Stimulated activated CD8-positive, alpha-beta memory T cell treated with anti-CD3 and anti-CD28 coated beads, Interleukin-4, amount 100 ng/mL, for 4 hours (primary cell): ENCODE measurements at places on chromosomes 16 and 17.
A peak's percentile ranks its signal among the peaks of the same experiment; 100 is the strongest.

DNA sequence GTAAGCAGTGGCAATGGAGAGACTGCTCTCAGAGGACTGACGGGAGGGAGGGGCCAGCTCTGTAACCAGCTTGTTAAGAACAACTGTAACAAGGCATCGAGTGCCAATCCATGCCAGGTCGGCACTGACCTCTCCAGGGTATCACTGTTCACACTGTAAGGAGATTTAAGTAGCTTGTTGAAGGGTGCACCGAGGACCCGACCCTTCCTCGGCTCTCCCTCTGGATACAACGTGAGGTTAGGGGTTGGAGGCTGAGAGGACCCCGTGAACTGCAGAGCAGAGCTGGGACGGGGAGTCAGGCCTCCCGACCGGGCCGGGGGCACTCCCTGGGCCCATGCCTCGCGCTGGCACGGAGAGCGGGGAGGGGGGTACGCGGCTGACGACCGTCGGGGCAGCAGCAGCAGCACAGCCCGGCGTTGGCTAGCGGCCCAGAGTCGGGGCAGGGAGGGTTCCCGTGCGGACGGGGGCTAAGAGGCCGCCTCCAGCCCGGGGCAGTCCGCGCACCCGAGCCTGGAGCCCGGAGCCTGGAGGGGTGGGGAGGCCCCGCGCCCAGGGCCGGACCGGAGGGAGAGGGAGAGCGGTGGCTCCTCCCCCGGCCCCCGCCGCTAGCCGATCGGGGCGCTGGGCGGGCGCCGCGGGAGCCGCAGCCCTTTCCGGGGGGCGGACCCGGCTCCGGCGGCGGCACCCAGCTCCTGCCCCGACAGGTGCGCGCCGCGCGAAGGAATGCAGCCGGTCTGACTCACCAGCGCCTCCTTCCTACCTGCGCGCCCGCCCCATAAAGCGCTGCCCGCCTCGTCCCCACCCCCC is at the start of gene ITGB4:
ITGB4 (plus strand) TSS at position 804 of the 807 bp plus-strand sequence. CDS start 3,245 bp downstream, outside the sequence.
- peak; percentile 17 for DNase-seq

DNA sequence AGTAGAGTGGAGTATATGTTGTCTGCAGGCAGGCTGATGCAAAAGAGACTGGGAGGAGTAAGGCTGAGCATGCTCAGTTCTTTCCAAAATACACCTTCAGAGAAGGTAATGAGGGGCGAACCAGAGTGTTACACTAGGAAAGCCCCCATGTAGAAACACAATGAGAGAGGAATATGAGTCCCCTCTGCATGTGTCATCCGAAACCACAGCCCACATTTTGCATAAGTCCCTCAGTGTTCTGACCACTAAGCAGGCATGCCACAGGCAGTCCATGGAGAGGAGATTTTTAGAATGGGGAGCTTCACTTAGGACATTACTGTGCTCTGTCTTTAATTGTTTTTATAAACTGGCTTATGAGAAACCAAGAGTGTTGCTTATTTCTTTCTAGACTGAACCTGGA is 32.0 kb downstream of the SLC6A2 start:
- no peak for DNase-seq

- DNase-seq, result peak; percentile 99
Measured at GRCh38 chr17:44199553-44200477, at the start of gene ATXN7L3. Gene ATXN7L3 (minus strand): TSS chr17:44199884. CDS start chr17:44198070, 1,814 bp downstream.

DNA sequence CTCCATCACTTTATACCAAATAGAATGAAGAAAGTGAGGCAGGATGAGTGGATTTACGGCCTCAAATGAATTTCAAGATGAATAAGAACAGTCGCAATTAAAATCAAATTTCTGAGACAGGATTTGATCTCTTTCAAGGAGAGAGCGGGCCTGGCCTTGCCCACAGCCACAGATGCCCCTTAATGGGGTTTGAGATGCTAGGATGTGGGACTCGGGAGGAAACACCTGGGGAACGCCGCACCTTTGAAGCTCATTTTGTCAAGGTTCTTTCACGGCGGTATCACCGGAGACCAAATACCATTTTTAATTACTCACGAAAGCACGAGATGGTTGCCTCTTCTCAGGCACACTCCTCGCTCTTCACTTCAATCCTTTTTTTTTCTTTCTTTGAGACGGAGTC is 178.1 kb upstream of the SDK2 start:
- no peak for DNase-seq

GRCh38 chr17:43389046-43389947 is 9.5 kb upstream of the ARL4D start:
- DNase-seq, result peak; percentile 45

DNA sequence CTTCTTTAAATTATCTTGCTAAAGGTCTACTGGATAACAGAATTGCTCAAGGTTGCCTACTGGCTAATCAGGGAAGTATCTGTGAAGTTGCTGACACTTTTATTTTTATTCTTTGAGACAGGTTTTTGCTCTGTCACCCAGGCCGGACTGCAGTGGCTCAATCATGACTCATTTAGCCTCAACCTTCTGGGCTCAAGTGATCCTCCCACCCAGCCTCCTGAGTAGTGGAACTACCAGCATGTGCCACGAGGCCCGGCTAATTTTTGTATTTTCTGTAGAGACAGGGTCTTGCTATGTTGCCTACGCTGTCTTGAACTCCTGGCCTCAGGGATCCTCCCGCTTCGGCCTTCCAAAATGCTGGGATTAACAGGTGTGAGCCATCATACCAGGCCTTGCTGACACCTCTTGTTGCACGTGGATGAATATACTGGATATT is 43.1 kb downstream of the GLG1 start:
- peak; percentile 11 for DNase-seq

GRCh38 chr16:50737420-50737959 is 4.4 kb upstream of the CYLD start:
- DNase-seq, result no peak

DNA sequence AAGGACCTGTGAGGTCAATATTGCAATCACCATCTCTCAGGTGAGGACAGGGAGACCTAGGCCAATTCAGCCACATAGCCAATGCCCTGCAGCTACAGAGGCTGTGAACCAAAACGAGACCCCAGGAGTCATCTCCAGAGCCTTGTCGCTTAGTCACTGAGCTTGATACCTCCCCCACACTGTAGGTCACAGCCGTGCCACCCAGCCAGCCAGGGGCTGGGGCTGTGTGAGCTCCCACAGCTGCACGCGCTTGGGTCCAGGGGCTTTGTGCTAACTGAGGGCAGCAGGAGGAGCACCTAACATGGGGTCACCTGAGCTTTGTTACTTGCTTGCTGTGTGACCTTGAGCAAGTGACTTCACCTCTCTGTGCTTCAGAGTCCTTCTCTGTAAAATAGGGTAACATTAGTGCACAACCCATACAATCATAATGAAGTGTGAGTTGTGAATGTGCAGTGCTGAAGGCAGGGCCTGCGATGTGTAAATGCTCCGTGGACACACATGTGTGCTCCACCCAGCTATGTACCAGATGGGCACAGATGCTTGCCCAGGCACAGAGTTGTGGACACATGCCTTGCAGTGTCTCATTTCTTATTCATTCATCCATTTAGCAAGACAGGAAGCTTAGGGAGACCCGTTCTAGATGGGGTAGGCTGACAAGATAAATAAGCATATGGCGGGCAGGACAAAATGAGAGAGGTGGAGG is 25.9 kb downstream of the SBK1 start:
- DNase-seq, result no peak

DNA sequence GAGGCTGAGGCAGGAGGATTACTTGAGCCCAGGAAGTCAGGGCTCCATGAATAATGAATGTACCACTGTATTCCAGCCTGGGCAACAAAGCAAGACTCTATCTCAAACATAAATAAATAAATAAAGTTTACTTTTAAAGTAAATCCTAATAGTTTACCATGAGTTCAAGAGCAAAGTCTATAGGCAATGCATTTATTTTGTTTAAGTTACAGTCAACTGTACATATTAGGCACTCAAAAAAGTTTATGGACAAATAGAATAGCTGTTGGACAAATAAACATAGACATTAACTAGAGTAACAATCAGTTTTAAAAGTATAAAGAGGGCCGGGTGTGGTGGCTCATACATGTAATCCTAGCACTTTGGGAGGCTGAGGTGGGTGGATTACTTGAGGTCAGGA is 3.7 kb upstream of the AARSD1 start:
- no peak for DNase-seq

- no peak for DNase-seq
Measured at GRCh38 chr16:363766-364490, 6.4 kb downstream of the MRPL28 start.

GRCh38 chr17:41868568-41868967 is 3.3 kb upstream of the KLHL11 start:
- DNase-seq, result no peak

GRCh38 chr16:75341564-75342307 is 90.3 kb upstream of the BCAR1 start:
- DNase-seq, result no peak
